ENCODE measurements at places on chromosomes 4 and X.
A peak's percentile ranks its signal among the peaks of the same experiment; 100 is the strongest.

GRCh38 chr4:54473798-54474197, 184.0 kb upstream of the KIT start:
- DNase-seq, result no peak

DNA sequence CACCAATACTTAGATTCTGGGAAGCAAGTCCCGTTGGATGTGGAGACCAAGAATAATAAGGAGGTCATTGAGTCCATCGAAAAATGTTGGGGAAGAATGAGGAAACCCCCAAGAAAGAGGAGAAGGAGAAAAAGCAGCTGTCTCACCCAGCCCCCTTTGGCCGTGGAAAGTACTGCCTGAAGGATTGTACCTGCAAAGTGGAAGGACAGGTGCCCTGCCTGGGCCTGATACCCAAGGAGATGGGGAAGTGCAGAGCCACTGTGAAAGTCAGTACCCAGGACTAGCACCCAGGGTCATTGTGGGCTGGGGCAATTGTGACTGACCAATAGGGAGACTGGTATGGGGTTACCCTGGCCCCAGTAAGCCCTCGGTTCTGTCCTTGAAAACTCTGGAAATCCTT, 13.8 kb upstream of the CFAP299 start:
- no peak for DNase-seq

GRCh38 chrX:9848718-9849479, 62.7 kb downstream of the SHROOM2 start:
- no peak for DNase-seq

DNA sequence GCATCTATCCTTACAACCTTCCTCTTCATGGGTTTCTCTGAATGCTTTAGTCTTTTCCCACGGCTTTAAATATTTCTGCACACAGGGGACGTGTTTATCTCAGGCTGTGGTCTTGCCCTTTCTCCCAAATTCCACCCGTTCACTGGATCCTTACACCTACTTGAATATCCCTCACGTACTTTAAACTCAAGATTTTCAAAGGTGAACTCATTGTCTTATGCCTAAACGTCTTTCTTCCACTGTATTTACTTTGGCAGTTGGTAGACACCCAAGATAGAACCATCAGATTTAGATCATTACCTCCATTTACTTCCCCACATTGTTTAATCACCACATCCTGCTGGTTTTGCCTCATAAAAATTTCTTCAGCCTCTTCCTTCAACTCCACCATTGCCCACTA, 269.2 kb downstream of the CBLL2 start:
- DNase-seq, result no peak

GRCh38 chrX:140817943-140818342, 108.4 kb downstream of the LINC00632 start:
- no peak for DNase-seq

GRCh38 chr4:56976283-56976836, 1.0 kb downstream of the NOA1 start:
- no peak for DNase-seq

DNA sequence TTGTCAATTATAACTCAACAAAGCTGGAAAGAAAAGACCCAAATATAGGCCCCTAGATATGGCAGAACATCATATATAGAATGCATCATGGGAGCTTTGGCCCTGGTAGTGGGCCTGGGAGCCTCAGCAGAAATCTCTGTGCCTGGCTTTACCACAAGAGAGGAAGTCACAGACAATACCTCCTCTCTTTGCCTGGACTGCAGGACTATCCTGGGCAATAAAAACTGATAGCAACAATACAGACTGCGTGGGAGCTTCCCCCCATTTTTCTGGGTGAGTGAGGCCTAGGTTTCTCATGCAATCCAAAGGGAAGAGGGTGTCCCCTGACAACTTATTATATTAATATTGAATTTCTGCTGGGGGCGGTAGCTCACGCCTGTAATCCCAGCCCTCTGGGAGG, 64.0 kb upstream of the NFKB1 start:
- no peak for DNase-seq

DNA sequence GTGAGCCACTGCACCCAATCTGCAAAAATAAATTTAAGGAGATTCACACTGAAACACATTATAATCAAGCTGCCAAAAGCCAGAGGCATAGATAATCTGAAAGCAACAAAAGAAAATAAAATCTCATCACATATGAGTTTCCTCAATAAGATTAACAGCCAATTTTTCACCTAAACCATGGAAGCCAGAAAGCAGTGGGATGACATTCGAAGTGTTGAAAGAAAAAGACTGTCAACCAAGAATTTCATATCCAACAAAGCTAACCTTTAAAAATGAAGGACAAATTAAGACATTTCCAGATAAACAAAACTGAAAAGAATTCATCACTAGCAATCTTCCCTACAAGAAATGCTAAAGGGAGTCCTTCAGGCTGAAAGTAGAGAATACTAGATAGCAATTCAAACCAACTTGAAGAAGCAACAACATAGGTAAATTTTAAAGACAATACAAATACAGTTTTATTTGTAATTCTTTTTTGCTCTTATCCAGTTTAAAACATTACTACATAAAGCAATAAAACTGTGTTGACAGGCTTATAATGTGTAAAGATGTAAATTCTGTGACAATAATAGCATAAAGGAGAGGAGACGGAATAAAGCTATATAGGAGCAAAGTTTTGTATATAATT, 23.1 kb upstream of the KLHL8 start:
- no peak for DNase-seq

GRCh38 chr4:1045595-1046201, 34.3 kb downstream of the FGFRL1 start:
- no peak for DNase-seq

- no peak for DNase-seq
Observed at GRCh38 chr4:47531241-47531953, 46.3 kb downstream of the ATP10D start.

GRCh38 chr4:121256887-121257466, 92.9 kb upstream of the TNIP3 start:
- no peak for DNase-seq

GRCh38 chr4:180539284-180539683, 1703.9 kb upstream of the TENM3 start:
- no peak for DNase-seq

- no peak for DNase-seq
Observed at GRCh38 chrX:29542152-29542551, 673.2 kb upstream of the MAGEB2 start.

- peak; percentile 40 for DNase-seq
Observed at GRCh38 chr4:187666697-187667494, 328.7 kb upstream of the ZFP42 start.

- no peak for DNase-seq
Observed at GRCh38 chr4:33437406-33437805, 2717.2 kb downstream of the PCDH7 start.

Data from right lung (tissue), 10 donors.